ENCODE measurements at places on chromosomes 2 and 18. TPM values are rescaled to one million over a fixed set of nuclear protein-coding genes. Genes with fewer than 3 reads are reported as not detected.

The TLX2 gene
- not detected for polyA plus RNA-seq

- DNase-seq, result no peak
Measured at GRCh38 chr2:38105922-38106321, 30.0 kb upstream of the CYP1B1 start.

The IL1B gene
- polyA plus RNA-seq, result 0.27 TPM

DNA sequence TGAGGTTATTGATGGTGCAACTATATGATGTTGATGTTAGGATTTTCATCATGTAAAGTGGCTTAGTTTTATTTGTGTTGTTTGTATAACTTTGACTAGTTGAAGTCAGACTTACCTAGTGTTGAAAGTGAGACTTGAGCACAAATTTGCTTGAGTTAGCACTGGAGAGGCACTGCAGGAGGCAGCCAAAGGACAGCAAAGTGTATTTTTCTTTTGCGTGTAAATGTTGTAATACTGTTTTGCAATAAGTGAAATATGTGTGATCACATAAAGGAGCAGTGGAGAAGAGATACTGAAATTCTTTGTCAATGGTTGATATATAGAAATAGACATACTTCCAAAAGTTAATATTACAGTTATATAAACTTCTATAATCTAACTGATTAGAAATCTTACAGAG is 332.0 kb upstream of the RAB12 start:
- no peak for DNase-seq

The CGREF1 gene
- 0.99 TPM for polyA plus RNA-seq
